ENCODE measurements at places on chromosomes 5 and 9.

DNA sequence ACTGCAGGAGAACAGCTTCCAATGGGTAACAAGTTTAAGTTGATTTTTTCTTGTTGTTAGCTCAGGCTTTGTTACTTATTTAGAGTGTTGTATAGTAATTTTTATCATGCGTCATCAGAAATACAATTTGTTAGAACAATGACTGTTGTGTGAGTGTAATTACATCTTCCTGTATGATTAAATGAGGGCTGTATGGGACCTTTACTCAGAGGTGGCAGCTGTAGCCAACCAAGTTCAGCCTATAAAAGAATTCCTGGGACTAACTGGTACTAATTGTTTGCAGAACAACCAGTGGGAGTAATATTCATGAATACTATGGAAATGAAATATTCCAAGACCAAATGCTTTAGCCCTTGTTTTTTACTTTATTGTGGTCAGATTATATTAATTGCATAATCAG lies 30.8 kb upstream of the TJP2 start:
- no peak for DNase-seq

DNA sequence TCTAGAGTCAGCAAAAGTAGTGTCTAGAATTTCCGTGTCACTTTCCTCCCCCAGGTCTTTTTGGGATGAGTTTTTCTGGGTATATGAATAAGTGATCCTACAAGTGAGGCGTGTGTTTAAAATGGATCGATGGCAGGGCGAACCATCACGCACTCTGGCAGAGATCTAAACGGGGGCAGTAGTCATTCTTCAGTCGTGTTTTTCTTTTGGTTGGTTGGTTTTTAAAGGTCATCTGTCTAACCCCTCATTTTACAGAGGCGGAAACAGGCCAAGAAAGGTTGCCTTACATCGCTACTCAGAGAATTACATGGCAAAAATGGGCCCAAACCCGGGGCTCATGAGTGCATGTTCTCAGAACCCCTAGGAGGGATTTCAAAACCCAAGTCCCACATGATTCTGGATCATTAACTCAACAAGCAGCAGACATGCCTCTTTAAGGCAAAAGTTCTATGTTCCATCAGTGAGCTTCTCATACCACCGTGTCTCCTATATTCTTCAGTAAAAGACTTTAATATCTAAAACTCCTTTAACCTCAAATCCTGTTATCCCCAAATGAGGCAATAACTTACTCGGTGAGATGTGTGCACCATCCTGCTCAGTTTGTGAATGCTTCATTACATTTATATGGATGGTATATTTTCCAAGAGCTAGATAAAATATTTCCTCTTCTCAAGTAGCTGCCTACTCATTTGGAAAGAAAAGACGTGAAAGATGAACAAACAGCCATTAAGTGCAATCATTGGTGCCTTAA lies 145.8 kb downstream of the AOPEP start:
- no peak for DNase-seq

GRCh38 chr9:21504894-21505293 lies 22.8 kb upstream of the IFNE start:
- DNase-seq, result no peak

GRCh38 chr9:36897019-36897418 lies 137.0 kb downstream of the PAX5 start:
- DNase-seq, result no peak

- no peak for DNase-seq
These were observed 232.7 kb upstream of the SLC30A5 start for GRCh38 chr5:68861099-68861498.

- no peak for DNase-seq
These were observed 478.8 kb upstream of the ADAMTS16 start for GRCh38 chr5:4661326-4661725.
